HFFc6 (cell line): ENCODE measurements at places on chromosomes 3 and 15. TPM values are rescaled to one million over a fixed set of nuclear protein-coding genes. Genes with fewer than 3 reads are reported as not detected.

Gene NAALADL2
- 10.9 to 17.4 TPM (median 13.4 TPM) in 3 replicates for total RNA-seq

Gene NR1I2
- not detected in 2 replicates for total RNA-seq

Gene TPM1
- total RNA-seq: 1,263 to 1,606 TPM (median 1,382 TPM) in 3 replicates

Gene GORASP1
- total RNA-seq: 43.6 to 50.3 TPM (median 45.1 TPM) in 3 replicates

Gene TBC1D21
- not detected in 2 replicates for total RNA-seq

Gene IL17RB
- total RNA-seq: not detected in 3 replicates

Gene SPESP1
- total RNA-seq: 0.34 and 8.4 TPM in 2 replicates

Gene MCCC1
- 13.8 to 15.1 TPM (median 14.3 TPM) in 3 replicates for total RNA-seq

- H3K27me3 ChIP-seq: no peaks in the 10 kb centered on the region
- no peak overlapping the region for H3K27ac ChIP-seq
- DNase-seq: no peak
- peaks cover 33% of the 10 kb centered on the region for H3K4me1 ChIP-seq
- H3K36me3 ChIP-seq: peaks cover 5% of the 10 kb centered on the region; the same call in 1 of the 2 replicates
These were observed 16.2 kb downstream of the PLCL2 start for GRCh38 chr3:16900779-16901440.

DNA sequence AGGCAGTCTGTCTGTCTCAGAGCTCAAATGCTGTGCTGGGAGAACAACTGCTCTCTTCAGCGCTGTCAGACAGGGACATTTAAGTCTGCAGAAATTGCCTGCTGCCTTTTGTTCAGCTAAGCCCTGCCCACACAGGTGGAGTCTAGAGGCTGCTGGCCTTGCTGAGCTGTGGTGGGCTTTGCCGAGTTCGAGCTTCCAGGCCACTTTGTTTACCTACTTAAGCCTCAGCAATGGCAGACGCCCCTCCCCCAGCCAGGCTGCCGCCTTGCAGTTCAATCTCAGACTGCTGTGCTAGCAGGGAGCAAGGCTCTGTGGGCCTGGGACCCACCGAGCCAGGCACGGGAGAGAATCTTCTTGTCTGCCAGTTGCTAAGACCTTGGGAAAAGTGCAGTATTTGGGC is 25.0 kb upstream of the RPP14 start:
- H3K36me3 ChIP-seq: peaks cover 33% of the 10 kb centered on the region
- H3K4me3 ChIP-seq: no peak overlapping the region
- no peak overlapping the region for H3K27ac ChIP-seq
- H3K4me1 ChIP-seq: no peaks in the 10 kb centered on the region
- H3K27me3 ChIP-seq: peaks cover 1% of the 10 kb centered on the region; the same call in 1 of the 2 replicates

DNA sequence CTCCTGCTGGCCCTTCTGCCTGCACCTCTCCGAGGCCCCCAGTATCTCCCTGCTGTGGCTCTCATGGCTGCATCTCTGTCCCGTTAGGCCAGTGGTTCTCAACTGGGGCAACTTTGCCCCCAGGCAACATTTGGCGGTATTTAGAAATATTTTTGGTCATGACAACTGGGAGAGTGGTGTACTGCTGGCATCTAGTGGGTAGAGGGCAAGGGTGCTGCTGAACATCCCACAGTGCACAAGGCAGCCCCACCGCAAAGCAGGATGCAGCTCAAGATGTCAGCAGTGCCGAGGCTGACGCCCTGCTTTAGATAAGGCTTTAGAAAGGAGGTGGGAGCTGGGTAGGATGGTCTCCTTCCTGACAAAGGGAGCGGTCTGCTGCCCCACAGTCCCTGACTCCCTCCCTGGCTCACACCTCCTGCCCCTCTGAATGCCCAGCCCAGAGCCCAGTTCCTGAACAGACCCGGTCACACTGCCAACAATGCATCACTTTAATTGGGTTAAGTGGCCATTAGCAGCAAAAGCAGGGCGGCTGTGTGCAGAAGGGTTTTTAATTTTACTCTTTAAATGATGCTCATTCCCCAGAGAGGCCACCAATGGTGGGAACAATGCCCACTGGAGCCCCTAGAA is 68.8 kb upstream of the TMEM115 start:
- peaks cover 51% of the 10 kb centered on the region for H3K27me3 ChIP-seq
- H3K27ac ChIP-seq: no peak overlapping the region
- DNase-seq: peak; percentile 40
- no peaks in the 10 kb centered on the region for H3K4me1 ChIP-seq
- H3K4me3 ChIP-seq: no peak overlapping the region

DNA sequence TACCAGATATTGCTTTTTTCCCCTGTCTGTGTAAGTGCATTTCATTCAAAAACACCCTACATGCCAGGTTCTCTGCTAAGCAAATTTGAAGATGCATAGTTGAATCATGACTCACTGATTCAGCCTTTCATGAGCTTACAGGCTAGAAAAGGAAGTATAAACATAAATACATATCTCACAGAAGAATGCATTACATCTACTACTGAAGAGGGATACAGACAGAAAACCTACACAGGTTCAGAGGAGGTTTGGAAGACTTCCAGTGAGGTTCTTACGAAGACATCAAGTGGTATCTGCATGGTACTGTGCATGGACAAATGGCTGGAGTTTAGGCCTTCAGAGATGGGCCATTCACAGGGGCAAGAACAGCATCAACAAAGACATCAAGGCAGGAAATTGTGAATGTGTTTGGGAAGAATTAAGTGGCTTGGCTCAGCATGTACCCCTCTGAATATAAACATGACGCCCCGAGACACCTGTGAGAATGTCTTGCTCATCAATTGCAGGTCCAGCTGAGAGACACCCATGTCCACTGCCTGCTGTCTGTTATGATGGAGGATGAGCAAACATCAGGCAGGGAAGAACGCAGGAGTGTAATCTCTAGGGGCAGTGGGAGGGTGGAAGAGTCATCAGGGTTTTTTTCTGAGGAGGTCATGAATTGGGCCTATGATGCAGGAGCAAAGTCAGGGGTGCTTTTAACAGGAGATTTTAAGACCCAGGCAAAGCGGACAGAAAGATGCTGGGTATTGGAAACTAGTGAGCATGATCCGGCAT is 105.1 kb upstream of the GALNT15 start:
- H3K4me1 ChIP-seq: peaks cover 97% of the 10 kb centered on the region
- peak; percentile 82 for DNase-seq
- H3K4me3 ChIP-seq: peak overlapping the region; percentile 31
- peak overlapping the region; percentile 100 for H3K27ac ChIP-seq
- no peaks in the 10 kb centered on the region; the same call in 1 of the 2 replicates for H3K27me3 ChIP-seq

DNA sequence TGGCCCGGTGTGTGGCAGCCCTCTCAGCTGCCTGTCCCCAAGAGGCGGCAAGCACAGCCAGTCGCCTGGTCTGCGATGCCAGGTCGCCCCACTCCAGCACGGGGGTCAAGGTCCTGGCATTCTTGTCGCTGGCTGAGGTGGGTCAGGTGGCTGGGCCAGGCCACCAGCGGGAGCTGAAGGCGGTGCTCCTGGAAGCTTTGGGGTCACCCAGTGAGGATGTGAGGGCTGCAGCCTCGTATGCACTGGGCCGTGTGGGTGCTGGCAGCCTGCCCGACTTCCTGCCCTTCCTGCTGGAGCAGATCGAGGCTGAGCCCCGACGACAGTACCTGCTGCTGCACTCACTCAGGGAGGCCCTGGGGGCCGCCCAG is 20.8 kb downstream of the CAND2 start:
- H3K27me3 ChIP-seq: peaks cover 3% of the 10 kb centered on the region; the same call in 1 of the 2 replicates
- no peak overlapping the region for H3K4me3 ChIP-seq
- no peaks in the 10 kb centered on the region for H3K4me1 ChIP-seq
- H3K36me3 ChIP-seq: no peaks in the 10 kb centered on the region

GRCh38 chr3:162302983-162303624 is 806.5 kb downstream of the OTOL1 start:
- H3K27ac ChIP-seq: no peak overlapping the region
- no peaks in the 10 kb centered on the region for H3K36me3 ChIP-seq
- no peaks in the 10 kb centered on the region for H3K27me3 ChIP-seq
- H3K4me1 ChIP-seq: peaks cover 20% of the 10 kb centered on the region

DNA sequence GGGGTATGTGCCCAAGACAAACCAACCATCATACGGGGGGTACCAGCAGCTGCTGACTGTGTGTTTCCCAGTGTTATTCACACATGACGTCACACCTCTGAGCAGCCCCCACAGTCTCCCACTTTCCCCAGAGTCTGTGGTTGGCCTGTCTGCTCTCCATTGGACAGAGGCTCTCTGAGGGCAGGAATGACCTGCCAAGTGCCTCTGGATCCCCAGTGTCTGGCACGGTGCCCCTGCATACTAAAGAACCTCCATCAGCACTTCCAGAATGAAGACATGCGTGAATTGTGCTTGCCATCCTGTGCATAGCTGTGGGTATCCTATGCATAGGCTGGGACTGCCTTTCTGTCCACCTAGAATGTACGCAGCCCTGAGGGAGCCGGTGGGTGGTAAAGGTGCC is 3.5 kb upstream of the CCDC9B start:
- H3K27me3 ChIP-seq: peaks cover 2% of the 10 kb centered on the region
- H3K27ac ChIP-seq: peak overlapping the region; percentile 80
